ENCODE measurements at places on chromosomes 1 and 21.

- DNase-seq: no peak
Observed at GRCh38 chr1:193787061-193787460, 600.6 kb upstream of the B3GALT2 start.

DNA sequence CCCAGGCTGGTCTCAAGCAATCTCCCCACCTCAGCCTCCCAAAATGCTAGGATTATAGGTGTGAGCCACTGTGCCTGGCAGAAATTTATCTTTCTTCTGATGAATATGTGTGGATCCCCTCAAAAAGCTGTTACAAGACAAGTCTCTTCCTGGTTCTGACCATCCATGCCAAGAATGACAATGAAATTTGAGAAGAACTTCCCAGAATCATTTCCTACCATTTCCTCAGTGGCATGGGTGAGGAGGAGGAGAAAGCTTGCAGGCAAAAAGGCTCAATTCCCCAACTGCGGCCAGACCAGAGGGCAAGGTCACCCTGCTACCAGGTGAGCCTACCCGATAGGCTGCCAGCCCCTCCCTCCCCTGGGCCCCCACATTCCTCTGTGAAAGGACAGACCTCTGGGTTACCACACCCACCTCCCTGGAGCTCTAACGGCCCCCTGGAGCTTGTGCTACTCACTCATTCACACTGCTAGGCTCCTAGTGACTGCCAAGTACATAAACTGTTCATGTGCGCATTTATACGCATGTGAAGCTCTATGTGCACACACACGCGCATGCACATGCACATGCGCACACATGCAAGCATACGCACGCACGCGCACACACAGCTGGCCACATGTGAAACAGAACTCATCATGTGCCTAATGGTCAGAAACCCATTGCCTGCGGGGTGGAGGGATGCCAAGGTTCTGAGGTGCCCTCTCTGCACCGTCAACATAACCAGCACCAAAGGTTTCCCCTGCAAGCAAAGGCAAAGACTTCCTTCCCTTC is 17.0 kb downstream of the MRAP start:
- DNase-seq: no peak

- no peak for DNase-seq
Observed at GRCh38 chr1:88266051-88266450, 418.0 kb upstream of the PKN2 start.

DNA sequence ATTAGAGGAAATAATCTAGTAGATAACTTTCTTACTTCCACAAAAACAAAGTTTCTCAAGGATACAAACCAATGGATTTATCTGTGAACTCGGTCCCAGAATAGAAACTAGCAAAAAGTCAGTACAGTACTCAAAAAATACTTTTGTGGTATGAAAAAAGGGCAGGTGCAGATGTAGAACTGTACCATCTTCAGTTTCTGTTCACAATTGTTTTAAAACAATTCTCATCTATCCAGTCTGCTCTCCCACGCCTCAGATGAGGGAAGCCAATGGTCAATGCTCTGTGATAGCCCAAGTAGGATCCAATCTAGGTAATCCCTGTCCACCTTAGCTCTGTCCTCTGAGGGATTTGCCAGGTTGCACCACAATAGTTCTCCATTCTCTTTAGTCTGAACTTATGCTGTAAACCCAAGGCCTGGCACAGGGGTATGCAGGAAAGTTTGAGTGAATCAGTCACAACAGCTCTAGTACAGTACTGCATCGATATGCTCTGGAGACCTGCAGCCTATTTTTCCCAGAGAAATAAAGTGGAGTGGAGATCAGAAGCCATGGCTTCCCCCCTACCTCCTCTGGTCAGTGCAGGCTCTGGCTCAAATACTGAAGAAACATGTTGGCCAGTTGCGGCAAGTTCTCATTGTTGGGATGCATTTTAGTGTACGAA is 1.4 kb downstream of the KTI12 start:
- no peak for DNase-seq

- no peak for DNase-seq
Observed at GRCh38 chr21:14888202-14888601, 176.6 kb downstream of the NRIP1 start.

DNA sequence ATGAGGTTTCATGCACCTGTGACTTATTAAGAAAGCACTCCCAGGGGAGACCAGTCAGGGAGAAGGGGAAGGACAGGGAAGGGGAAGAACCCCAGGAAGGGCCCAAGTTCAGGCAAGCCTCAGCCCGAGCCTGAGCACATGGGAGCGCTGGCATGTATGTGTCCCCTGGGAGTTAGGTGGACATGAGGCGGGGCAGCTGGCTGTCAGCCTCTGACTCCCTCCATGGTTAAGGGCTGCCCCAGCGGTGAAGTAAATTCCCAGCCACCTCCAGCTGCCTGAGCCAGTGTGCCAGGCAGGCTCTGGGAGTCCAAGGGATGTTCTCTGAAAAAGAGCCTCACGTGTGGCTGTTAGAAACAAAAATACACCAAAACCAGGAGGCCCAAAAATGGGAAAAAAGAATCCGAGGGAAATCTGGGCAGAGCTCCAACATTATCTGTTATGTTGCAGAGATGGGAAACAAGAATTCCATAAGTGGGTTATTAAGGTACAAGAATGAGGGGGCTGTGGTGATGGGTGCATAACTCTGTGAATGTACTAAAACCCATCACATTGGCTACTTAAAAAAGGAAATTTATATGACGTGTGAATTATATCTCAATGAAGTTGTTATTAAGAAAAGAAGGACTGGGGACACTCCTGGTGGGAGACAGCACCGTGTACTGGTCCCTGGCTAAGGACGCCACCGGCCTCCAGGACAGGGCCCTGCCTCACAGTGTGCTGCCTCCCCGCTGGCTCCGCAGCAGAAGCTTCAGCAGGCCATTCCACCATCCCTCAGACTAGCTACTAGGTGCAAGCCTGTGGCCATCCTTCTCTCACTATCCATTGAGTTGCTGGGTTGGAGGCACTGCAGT is 18.7 kb downstream of the DMRTB1 start:
- DNase-seq: no peak

DNA sequence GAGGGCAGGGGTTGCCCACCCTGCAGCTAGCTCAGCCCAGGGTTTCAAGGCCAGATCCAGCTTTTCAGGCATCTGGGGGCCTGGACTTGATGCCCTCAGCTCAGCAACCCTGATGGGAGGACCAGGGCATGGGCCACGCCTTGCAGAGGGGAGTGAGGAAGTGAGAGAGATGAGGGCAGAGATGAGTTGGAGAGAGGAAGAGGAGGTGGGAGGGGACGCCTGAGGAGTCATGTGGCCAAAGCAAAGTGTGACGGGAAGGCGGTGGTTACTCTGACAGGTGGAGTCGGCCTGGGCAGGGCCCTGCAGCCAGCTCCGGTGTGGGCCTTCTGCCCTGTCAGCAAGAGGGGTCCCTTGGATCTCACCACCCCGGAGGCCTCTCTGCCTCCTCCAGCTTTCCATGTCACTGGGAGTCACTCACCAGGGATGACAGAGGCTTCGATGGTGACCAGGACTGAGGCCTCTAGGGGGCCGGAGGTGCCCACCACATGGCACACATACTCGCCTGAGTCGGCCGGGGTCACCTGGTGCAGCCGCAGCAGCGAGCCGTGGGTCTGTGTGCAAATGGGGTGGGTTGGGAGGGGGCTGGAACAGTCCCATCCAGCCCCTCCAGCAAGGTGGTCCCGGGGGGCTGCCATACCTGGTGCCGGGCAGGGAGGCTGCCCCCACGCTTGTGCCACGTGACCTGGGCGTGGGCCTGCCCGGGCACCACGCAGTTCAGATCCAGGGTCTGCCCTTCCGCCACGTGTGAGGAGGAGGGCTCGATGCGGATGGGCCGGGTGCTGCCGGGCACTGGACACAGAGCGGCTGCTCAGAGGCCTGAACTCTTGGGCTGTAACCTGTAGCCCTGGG is 40.4 kb downstream of the LDLRAD2 start:
- no peak for DNase-seq

GRCh38 chr1:113136476-113136875 is 63.5 kb downstream of the LRIG2 start:
- DNase-seq: no peak

DNA sequence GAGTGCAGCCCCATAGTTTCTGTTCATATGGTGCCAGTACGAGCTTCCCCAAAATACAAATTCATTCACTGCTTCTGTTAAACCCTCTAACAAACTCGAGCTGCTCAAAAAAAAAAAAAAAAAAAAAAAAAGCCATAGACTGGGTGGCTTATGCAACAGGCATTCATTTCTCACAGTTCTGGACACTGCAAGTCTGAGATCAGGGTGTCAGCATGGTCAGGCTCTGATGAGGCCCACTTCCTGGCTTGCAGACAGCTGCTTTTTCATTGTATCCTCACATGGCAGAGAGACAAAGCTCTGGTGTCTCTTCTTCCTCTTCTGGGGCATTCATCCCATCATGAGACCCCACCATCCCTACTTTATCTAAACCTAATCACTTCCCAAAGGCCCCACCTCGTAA is 121.6 kb downstream of the PTBP2 start:
- no peak for DNase-seq

- DNase-seq: peak; percentile 26
Observed at GRCh38 chr1:204507317-204508105, 8.7 kb upstream of the MDM4 start.

DNA sequence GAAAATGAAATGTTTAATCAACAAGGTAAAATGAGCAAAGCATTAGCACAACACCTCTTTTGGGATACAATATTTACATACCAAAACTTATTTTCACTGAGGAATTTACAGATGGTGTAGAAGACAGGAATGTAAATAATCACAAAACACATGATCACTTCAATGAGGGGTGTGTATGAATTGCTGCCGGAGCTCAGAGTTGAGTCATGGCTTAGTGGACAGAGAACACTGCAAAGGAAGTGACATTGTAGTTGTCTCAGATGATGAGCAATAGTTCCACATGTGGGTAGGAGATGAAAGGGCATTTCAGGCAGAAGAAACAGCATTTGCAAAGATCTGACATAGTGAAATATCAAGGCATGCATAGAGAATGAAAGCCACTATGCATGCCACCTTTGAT is 5.6 kb upstream of the KPRP start:
- no peak for DNase-seq

- DNase-seq: no peak
Observed at GRCh38 chr1:30683699-30684098, 39.7 kb downstream of the MATN1 start.

- DNase-seq: no peak
Observed at GRCh38 chr1:153386500-153386901, 4.4 kb downstream of the S100A8 start.

DNA sequence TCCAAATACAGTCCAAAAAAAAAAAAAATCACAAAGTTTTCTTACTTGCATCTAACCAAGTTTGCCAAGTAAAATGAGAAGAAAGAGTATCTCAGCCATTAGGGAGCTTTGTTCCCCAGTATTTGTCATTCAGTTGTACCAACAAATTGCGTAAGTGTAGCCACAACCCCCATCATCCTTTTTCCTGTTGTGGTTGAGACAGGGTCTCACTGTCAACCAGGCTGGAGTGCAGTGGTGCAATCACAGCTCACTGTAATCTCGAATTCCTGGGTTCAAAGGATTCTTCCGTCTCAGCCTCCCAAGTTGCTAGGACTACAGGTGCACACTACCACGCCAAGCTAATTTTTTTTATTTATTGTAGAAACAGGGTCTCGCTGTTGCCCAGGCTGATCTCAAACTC is 9.5 kb downstream of the STX6 start:
- no peak for DNase-seq

GRCh38 chr1:21641537-21641936 is 27.6 kb downstream of the RAP1GAP start:
- no peak for DNase-seq

DNA sequence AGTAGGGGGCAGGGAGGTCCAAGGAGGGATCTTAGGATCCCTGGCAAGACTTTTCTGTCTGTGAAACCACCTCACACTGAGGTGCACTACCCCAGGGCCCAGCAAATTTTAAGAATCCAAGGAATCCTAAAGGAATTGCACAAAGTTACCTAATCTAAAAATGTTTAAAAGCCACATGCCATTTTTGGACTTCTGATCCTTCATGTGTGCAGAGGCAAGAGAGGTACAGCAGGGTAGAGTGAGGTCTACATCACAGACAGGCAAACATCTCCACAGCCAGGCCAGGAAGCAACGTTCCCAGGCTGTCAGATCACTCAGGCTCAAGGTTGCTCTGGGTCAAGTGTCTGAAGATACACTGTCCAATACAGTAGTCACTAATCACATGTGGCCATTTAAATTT is 324.6 kb upstream of the DUSP10 start:
- DNase-seq: no peak

GRCh38 chr1:31153423-31153822 is 86.3 kb downstream of the NKAIN1 start:
- no peak for DNase-seq

GRCh38 chr1:200062143-200062542 is 34.6 kb downstream of the NR5A2 start:
- DNase-seq: no peak

- no peak for DNase-seq
Observed at GRCh38 chr1:33971018-33971710, 107.3 kb downstream of the HMGB4 start.

- DNase-seq: no peak
Observed at GRCh38 chr1:204337036-204337429, 22.7 kb downstream of the PLEKHA6 start.

- no peak for DNase-seq
Observed at GRCh38 chr1:216812966-216813365, 89.7 kb upstream of the ESRRG start.

- DNase-seq: no peak
Observed at GRCh38 chr1:198024782-198025181, 107.6 kb downstream of the LHX9 start.

GRCh38 chr1:191851799-191852595 is 306.3 kb upstream of the RGS18 start:
- DNase-seq: no peak

GRCh38 chr21:25097648-25098047 is 509.6 kb downstream of the MRPL39 start:
- DNase-seq: no peak

- no peak for DNase-seq
Observed at GRCh38 chr21:14687268-14687625, 141.1 kb upstream of the SAMSN1 start.

- peak; percentile 14 for DNase-seq
Observed at GRCh38 chr1:33094971-33095604, 14.1 kb downstream of the AZIN2 start.

- no peak for DNase-seq
Observed at GRCh38 chr21:38995731-38996130, 187.5 kb downstream of the PSMG1 start.

GRCh38 chr1:117895482-117896114 is 33.8 kb downstream of the GDAP2 start:
- DNase-seq: peak; percentile 1

GRCh38 chr1:98330224-98330623 is 331.3 kb upstream of the SNX7 start:
- no peak for DNase-seq

DNA sequence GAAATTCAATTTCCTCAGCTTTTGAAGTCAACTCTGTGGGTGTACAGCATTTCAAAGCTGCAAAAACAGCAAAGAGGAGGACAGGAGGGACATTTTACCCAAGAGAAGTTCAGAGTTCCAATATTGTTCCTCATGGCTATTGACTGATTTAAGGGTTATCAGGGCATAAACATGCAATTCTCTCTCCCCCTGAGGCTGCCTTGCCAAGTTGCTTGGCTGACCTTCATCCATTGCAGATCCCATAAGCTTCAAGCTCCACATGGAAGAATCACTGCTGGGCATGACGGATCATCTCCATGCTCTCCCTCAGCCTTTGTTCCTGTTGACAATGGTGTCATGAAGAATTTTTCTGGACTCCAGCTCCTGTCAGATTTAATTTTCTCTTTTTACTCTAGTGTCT is 115.2 kb upstream of the SERBP1 start:
- no peak for DNase-seq

Data from NCI-H2081 treated with DMSO at 0.1 percent for 48 hours (cell line).